ENCODE measurements at places on chromosomes 12 and 14.

DNA sequence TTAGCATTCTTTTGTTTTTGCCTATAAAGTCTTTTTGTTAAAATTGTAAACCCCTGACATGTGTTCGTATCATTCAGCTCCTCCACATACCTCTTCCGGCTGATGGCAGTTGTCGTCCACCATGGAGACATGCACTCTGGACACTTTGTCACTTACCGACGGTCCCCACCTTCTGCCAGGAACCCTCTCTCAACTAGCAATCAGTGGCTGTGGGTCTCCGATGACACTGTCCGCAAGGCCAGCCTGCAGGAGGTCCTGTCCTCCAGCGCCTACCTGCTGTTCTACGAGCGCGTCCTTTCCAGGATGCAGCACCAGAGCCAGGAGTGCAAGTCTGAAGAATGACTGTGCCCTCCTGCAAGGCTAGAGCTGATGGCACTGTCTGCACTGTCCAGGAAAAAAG is 7.7 kb downstream of the ALKBH2 start:
- no peak for DNase-seq

- peak; percentile 30 for DNase-seq
These were observed 22.4 kb downstream of the EIF2B2 start for GRCh38 chr14:75025082-75025481.

DNA sequence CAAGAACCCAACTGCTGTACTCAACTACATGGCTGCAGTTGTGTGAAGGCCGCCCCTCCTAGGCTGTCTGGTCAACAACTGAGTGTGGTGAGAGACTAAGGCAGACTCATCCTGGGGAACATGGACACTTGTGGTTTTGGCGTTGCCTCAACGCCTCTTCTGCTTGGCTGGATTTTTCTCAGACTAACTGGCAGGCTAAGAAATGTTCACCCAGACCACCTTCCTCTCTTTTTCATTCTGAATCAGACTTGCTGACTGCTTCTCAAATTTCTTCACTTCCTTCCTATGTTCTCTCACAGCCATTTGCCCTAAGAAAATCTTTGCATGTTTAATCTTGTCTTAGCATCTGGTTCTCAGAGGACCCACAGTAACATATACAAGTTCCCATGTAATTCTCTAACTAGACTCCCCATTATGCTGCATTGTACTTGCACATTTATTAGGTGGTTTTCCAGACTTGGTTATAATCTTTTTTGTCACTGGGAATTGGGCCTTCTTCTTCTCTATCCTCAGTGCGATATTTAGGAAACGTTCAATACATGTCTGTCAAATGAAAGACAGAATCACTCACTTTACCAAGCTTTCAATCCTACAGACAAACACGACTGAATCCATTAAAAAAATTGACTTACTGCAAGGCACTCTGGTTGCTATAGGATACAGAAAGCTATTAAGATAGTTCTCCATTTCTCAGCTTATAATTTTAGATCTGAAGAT is 327.6 kb downstream of the CCER1 start:
- DNase-seq, result peak; percentile 45

DNA sequence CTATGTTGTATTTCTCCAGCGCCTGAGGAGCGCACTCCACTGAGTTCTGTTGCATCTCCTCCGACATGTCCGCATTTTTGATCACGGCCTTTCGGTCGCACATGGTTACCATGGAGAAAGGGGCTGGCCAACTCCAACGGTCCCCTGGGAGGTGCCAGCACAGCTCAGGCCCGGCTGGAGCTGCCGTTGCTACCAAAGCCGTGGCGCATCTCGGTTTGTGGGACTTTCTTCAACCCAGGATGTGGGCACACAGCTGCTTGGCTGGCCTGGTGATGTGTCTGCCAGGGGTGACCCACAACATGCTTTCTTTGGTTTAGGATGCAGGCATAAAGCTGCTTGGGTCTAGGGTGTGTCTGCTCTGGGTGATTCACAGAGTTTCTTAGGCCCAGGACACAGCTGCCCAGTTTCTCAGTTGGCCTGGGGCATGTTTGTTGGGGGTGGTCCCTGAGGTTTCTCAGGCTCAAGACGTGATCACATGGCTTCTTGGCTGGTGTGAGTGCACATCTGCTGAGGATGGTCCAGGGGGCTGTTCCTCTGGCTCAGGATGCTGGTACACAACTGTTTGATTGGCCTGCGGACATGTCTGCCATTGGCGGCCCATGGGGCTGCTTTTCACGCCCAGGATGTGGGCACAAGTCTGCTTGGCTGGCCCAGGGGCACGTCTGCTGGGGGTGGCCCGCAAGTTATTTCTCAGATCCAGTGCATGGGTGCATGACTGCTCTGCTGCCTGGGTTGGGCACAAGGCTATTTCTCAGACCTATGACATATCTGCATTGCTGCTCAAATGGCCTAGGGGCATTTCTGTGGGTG is 25.9 kb upstream of the GTF2A1 start:
- no peak for DNase-seq

DNA sequence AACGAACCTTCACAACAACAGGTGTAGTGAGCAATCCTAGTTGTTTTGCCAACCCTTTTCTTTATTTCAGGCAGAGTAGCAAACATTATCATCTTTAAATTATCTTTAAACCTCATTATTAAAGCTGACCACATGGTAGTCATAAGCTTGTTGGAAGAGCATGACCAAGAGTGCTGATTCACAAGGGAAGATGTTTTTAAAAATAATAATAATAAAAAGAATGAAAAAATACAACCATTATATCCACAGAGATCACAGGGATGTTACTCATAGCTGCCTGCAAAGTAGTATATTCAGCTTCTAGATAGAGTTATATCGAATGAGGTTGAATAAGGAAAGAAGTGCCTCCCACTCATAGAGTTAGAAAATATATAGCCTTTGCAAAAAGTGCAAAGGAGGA is 101.0 kb upstream of the FLRT2 start:
- no peak for DNase-seq
